Stimulated activated CD4-positive, alpha-beta T cell treated with anti-CD3 and anti-CD28 coated beads, Interleukin-1b, Interleukin-23, amount 100 ng/mL, for 1 hour (primary cell): ENCODE measurements at places on chromosomes 3 and 15.

GRCh38 chr3:14773691-14774128 lies 45.1 kb upstream of the FGD5 start:
- no peak for DNase-seq

DNA sequence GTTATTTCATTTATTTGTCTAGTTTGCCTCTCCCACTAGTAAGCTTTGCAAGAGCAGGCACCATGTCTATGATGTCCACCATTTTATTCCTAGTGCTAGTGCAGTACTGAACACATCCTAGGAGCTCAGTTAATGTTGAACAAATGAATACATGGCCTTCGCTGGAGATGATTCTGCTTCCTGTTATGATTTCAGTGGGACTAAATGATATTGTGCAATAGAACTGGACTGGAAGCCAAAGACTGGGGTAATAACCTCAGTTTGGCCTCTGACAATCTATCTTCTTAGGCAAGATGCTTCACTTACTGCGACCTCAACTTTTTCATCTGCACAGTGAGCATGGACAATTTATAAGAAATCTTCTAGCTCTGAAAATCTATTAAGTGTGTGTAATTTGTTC lies 191.3 kb downstream of the ADAMTSL3 start:
- no peak for DNase-seq

- no peak for DNase-seq
Observed at GRCh38 chr3:155018621-155019330, 61.3 kb upstream of the MME start.

DNA sequence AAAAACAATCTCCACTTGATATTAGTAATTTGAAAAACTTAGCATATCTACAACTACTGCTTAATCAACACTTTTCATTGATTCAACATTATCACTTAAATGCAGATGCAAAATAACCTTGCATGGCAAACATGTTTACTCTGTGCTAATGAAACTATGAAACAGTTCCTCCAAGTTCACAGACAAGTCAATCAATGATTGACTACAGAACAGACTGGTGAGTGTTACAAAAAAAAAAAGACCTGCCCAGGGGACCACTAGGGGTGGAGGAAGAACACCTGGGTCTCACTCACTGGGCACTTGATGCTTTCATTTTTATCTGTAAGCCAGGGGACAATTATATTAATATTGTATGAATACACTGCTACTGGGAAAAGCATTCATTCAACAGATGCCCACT lies 4.3 kb upstream of the NR2C2 start:
- DNase-seq = no peak

DNA sequence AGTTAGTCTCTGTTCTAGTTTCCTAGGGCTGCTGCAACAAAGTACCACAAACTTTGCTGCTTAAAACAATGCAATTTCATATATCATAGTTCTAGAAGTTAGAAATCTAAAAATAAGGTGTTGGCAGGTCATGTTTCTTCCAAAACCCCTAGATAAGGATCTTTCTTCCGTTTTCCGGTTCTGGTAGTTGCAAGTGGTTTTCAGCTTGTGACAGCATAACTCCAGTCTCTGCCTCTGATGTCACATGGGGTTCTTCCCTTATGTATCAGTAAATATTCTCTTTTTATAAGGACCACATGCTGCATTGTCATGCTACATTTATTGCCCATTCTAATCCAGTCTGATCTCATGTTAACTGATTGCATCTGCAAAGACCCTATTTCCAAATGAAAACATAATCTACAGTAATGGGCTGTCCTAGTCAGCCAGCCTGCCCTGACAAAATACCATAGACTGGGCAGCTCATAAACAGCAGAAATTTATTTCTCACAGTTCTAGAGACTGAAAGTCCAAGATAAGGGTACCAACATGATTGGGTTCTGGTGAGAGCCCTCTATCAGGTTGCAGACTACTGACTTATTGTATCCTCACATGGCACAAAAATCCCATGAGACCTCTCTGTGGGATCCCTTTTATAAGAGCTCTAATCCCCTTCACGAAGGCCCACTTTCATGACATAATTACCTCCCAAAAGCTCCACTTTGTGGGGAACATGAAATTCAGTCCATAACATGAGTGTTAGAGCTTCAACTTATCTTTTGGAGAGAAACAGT lies 642.0 kb upstream of the NAALADL2 start:
- no peak for DNase-seq

DNA sequence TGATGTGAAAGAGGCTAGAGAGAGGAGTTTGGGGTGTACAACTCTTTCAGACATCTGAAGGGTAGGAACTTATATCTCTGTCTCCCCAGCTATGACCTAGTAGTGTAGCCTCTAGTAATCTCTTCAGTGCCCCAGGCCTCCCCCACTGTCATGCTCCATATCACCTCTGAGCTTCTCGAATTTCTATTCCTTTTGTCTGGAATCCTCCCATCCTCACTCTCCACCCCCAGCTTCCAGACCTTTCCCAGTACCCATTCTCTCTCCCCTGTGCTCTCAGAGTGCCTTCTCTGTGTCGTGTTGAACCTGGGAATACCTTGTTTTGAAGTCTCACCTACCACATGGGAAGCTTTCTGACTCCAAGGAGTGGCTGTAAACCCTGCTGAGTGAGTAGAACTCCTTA lies 3.6 kb upstream of the RBPMS2 start:
- no peak for DNase-seq

DNA sequence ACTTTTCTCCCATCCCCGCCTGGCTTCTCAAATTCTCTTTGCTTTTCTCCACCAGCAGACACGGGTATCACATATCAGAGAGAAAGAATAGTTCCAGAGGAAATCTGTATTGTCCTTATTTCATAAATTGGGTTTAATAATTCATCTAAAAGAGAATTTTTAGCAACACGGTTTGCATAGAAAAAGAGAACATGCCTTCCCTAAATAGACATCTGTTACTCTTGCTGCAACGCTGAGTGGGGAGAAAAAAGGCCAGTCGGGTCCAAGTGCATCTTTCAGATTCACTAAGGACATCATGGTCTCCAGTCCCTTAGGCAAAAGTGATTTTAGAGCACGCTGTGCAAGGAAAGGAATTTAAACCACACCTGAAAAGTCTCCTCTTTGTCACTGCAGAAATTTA lies 201.3 kb downstream of the ABHD5 start:
- no peak for DNase-seq

DNA sequence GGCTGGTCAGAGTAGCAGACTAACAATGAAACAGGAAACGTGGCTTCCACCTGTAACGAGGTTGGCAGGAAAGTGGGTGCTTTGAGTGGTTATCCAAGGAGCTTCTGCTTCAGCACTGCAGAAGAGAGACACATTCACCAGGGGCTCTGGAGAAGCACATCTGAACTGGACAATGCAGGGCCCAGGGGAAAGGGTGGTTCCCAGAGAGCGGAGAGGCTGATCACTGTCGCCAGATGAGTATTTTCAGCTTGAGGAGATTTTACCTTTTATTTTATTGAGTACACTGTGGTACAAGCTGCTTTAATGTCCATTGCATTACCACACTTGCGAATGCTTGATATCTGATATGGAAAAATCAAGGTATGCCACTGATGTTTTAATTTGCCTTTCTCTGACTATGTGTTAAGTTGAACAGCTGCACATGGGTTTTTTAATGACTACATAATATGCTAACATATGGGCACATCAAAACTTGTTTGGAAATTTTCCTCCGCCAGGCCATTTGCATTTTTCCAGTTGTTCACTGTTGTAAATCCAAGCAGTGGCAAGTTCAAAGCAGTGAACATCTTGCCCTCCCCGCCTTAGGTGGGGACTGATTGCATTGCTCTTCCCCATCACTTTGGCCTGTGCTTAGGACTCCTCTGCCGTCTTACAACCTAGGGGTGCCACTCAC lies 52.1 kb downstream of the LRTM1 start:
- DNase-seq = no peak

GRCh38 chr15:79068790-79069189 lies 21.8 kb downstream of the RASGRF1 start:
- DNase-seq = no peak

GRCh38 chr15:87609894-87610293 lies 646.6 kb downstream of the NTRK3 start:
- no peak for DNase-seq

GRCh38 chr3:108127301-108127988 lies 36.6 kb upstream of the CD47 start:
- no peak for DNase-seq

DNA sequence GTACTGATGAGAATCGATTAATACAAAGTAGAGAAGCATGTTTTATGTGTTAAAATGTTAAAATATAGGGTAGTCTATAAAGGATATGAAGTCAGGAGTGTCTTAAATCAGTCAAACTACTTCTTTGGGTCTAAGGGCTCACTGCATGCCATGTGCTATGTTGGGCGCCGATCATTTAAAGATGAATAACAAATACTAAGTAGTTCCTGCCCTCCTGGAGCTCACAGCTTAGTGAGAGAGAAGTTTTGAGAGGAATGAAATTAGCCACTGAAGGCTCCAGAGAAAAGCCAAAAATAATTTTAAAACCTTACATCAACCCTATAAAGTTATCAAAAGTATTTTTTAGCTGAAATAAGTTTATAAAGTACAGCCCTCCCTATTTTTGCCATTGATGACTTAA lies 44.5 kb downstream of the BLM start:
- no peak for DNase-seq
